ENCODE measurements at places on chromosomes 7 and 10. TPM values are rescaled to one million over a fixed set of nuclear protein-coding genes. Genes with fewer than 3 reads are reported as not detected.

NEBL gene
- 0.71 TPM for total RNA-seq

GRCh38 chr10:97629289-97629688 is 4.0 kb downstream of the MORN4 start:
- DNase-seq: no peak

- DNase-seq: no peak
These were observed 79.0 kb upstream of the LSM8 start for GRCh38 chr7:118104812-118105441.

- DNase-seq: no peak
These were observed 129.4 kb downstream of the NRBF2 start for GRCh38 chr10:63262430-63263073.

DNA sequence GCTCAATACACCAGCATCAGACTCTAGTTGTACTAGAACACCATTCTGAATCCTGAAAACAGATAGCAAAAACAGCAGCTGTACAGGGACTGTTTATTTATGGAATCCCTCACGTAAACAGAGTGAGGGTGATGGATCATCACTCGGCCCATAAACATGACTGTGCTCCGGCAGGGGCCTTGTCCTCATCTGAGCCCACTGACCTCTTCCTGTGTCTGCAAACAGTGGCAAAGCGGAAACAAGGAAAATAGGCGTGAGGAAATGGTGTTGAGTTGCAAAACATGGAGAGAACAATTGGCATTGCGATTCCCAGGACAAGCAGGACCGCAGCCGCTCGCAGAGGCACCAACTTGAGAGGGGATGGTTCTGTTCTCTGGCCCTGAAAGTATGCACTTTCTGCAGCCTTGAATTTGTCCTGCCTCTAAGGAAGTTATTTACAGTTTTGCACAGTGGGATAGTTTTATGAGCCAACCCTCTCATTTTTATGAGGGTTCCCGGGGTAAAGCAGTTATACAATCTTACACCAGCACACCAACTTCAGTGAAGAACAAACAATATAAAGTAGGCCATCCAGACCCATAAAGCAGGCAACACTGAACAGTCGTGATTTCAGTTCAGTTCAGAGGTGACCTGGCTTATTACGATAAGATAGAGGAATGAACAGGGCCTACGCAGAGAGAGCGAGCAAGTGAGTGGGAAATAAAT is 248.0 kb upstream of the FZD8 start:
- no peak for DNase-seq

DNA sequence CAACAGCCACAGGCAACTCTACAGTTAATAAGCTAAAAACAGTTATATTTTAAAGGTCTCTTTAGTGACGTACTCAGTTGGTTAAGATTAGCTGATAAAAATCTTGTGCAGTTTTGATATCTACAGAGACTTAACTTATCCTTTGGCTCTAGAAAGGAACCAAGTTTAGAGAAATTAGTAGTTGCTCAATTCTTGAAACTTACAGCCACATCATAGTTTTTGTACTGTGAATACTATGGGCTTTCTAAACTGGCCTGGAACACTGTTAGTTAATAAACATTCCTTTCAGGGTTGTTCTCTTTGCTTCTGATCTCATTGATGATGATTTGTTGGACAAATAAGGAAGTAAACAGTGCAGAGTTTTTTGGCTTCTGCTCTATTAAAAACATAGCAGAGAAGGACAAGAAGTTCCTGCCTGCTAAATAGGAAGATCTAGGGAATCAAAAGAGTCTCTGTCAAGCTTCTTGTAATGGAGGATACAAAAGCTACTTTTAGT is 73.1 kb downstream of the MKLN1 start:
- DNase-seq: no peak

DNA sequence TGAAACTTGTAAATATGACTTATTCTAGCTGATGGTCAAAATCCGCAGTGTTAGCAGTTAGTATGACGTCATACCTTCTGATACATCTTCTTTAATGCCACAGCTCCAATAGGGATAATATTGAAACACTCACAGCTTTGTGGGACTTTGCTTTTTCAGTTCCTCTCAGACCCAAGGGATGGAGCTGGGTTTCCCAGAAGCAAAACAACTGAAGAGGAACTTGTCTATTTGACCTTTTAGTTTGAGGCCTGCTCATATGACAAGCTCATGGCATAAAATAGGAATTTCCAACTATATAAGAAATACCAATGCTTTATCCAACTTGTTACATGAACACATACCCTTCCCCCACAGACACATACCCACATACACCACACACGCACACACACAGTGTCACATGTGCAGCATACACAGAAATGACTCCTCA is 31.6 kb upstream of the C10orf67 start:
- no peak for DNase-seq

GRCh38 chr7:132446666-132447278 is 129.5 kb downstream of the PLXNA4 start:
- DNase-seq: no peak

DNA sequence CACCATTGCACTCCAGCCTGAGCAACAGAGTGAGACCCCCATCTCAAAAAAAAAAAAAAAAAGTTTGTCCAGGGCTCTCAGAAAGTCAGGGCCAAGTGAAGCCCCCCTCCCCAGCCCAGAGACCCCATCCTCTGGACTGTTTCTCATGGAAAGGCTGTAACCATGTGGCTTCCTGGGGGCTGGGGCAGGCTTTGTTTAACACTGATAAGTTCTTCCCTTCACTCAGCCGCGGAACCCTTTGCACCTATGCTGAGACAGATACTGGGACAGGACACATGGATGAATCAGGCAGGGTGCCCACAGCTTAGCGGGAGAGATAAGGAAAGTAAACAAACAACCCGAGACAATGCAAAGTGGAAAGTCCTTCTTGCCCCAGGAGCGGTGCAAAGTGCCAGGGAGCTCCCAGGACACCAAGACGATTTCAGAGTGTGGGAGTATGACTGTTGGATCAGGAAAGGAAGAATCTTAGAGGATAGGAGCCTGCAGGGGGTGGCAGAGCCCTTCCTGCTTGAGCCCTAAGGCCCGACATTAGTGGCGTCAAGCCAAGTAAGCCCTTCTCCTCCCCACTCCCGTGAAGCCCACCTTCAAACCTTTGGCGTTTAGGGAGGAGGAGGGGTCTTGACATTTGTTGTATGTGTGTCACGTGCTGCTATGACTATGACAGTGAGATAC is 11.6 kb downstream of the MLXIPL start:
- DNase-seq: no peak

GRCh38 chr7:155372782-155373358 is 75.2 kb downstream of the INSIG1 start:
- DNase-seq: no peak

DNA sequence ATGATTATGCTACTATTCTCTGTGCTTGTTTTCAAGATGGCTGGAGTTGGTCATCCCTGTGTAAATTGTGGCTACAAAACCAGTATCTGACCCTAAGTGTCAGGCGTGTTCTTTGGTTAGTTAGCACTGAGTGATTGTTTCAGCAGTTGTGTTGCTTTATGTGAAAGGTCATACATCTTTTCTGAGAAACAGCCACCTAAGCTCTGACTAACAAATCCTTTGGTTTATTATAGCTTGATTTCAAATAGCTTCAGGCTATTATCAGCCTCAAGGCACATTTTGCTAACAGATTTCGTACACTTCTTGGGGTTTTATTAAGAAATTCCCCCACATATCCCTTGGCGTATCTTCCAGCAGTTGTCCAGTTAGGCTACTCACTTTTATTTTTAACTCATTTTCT is 4.8 kb upstream of the ADRB1 start:
- no peak for DNase-seq
